K562 (cell line): ENCODE measurements at places on chromosomes 7 and 10. TPM values are rescaled to one million over a fixed set of nuclear protein-coding genes. Genes with fewer than 3 reads are reported as not detected.

NPY4R2 gene
- not detected in 2 replicates for total RNA-seq

LSM5 gene
- 124 and 142 TPM in 2 replicates for total RNA-seq

C7orf33 gene
- not detected in 2 replicates for total RNA-seq

ZNF775 gene
- total RNA-seq = 18.7 and 19.2 TPM in 2 replicates

VPS50 gene
- 21.7 and 24.6 TPM in 2 replicates for total RNA-seq

CYP2C9 gene
- total RNA-seq = 0.22 and 0.27 TPM in 2 replicates

CFAP43 gene
- 0.16 and 0.20 TPM in 2 replicates for total RNA-seq

BTBD16 gene
- total RNA-seq = not detected in 2 replicates

MOSPD3 gene
- 29.0 and 32.1 TPM in 2 replicates for total RNA-seq

PRSS1 gene
- 6.6 and 8.8 TPM in 2 replicates for total RNA-seq

SLC39A12 gene
- total RNA-seq = not detected in 2 replicates

PRLHR gene
- not detected in 2 replicates for total RNA-seq

PIP gene
- not detected in 2 replicates for total RNA-seq

GRCh38 chr7:70736715-70737460 is 395.1 kb upstream of the GALNT17 start:
- no peak for DNase-seq

GRCh38 chr10:121217331-121217730 is 366.2 kb downstream of the WDR11 start:
- DNase-seq = no peak

GRCh38 chr10:74486659-74487058 is 335.6 kb downstream of the ADK start:
- DNase-seq = no peak

DNA sequence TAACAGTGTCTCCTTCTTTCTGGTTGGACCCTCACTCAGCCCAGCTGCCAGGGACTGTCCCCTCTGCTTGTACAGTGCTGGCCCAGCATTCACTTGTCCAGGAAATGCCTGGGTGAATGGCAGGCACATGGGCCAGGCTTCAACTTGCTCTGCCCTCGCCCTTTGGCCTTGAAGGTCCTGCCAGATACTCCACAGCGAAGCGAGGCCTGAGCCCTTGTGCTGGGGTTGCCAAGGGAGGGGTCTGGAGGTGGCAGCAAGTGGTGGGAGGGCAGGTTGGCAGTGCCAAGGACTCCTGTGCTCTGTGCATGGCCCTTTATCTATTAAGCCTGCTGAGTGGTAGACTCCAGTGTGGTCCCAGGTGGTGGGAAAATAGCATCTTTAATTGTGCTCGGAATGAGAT is 75.7 kb downstream of the CDH23 start:
- no peak for DNase-seq

GRCh38 chr7:2525658-2526630 is 6.4 kb downstream of the LFNG start:
- no peak for DNase-seq

GRCh38 chr10:88433565-88434186 is 149.4 kb downstream of the RNLS start:
- DNase-seq = no peak

DNA sequence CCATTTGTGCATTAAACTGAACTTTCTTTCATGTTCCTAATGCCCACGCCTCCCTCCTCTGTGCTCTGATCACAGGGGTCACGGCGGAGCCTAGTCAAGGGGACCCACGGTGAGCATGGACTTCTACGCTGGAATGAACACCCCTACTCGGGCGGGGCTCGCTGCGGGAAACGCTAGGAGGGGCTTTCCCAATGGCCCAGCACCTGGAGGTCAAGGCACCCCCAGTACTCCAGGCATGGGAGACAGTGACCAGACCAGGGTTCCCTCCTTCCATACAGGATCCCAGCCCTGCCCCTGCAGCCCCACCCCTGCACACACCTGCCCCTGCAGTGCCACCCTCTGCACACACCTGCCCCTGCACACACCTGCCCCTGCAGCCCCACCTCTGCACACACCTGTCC is 27.1 kb upstream of the NKX6-2 start:
- DNase-seq = no peak

DNA sequence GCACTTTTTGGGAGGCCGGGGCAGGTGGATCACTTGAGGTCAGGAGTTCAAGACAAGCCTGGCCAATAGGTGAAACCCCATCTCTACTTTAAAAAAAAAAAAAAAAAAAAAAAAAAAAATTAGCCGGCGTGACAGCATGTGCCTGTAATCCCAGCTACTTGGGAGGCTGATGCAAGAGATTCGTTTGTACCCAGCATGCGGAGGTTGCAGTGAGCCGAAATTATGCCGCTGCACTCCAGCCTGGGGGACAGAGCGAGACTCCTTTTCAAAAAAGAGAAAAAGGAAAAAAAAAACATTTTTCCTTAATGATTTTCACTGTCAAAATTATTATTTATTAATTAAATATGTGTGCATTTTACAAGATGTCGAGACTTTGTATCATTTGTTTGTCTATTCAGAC is 253.6 kb downstream of the CNTNAP2 start:
- no peak for DNase-seq

DNA sequence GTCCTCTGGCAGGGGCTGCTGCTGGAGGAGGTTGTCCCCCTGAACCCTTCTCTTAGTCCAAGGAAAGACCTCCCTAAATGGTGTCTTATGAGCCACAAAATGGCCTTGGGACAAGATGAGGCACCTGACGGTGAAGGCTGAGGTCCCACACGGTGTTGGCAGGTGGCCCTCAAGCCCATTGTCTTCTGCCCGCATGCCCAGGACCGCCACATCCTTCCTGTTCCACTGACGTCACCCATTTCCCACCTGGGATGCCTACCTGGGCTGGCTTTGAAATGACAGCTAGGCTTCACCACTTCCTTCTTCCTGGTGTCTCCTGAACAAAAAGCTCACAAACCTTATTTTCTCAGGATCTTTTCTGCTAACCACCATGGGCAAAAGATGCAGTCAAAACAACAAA is 2.1 kb upstream of the DMBT1 start:
- no peak for DNase-seq

DNA sequence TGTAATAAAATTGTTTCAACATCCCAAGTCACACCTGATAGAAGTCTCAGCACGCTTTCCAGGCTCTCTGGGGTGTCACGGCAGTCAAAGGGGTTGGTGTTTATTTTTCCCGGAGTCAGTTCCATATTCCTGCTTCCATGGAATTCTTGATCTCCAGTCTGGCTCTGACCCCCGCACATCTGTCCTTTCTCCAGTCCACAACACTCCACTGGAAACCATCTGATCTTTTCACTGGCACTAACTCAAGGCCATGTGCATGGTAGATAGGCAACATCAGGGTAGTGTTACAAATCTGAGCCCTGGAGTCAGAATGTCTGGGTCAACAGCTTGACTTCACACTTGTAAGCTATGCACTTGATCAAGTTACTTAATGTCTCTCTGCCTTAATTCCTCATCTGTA is 176.2 kb downstream of the WDR11 start:
- no peak for DNase-seq

- DNase-seq = no peak
Observed at GRCh38 chr7:137696988-137697387, 149.8 kb downstream of the DGKI start.

DNA sequence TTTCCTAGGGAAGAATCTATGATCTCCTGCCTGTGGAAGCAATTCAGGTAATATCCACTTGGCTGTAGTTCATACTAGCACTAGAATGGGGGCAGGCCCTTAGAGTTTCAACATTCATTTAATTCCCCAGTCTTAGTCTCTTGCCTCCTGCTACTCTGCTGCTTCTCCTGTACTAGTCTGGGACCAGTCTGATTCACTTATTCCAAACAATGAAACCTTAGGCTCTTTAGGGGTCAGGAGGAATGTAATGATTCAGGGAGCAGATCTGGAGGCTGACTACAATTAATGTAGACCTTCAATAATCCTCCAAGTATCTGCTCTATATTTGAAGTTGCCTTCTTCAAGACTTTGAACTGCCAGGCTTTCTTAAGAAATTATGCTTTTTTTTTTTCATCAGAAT is 101.8 kb downstream of the GNAT3 start:
- DNase-seq = no peak

- DNase-seq = no peak
Observed at GRCh38 chr7:36723291-36723690, 1.0 kb downstream of the AOAH start.

GRCh38 chr7:14834883-14835282 is 67.7 kb downstream of the DGKB start:
- DNase-seq = no peak

DNA sequence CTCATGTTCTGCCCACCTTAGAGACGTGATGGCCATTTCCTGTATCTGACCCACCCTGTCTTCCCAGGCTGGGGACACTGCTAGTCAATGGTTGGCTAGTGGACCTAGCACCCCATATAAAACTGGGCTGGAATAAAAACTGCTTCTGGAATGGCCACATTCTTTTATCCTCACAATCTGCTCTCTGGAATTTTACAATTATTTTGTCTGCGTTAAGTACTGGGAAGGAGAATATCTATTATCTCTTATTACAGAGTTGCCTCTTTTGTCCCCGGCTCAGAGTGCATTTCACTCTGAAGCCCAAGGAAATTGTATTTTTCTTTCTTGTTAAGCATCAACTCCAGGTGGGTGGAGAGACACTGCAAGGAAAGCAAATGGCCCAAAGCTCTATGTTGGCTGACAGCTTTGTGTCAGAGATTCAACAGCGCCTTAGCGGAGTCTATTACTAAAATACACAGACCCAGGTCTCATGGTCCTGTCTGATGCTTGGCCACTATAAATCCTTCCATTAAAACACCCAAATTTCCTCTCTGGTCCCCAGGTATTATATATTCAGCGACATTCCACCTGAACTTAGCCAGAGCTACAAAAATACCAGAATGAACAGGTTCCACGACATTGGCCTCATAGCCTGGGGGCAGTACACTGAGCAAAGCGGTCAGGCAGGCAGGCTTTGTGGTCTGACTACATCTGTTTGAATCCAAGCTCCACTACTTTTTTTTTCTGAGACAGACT is 121.7 kb downstream of the PRPF18 start:
- DNase-seq = no peak

DNA sequence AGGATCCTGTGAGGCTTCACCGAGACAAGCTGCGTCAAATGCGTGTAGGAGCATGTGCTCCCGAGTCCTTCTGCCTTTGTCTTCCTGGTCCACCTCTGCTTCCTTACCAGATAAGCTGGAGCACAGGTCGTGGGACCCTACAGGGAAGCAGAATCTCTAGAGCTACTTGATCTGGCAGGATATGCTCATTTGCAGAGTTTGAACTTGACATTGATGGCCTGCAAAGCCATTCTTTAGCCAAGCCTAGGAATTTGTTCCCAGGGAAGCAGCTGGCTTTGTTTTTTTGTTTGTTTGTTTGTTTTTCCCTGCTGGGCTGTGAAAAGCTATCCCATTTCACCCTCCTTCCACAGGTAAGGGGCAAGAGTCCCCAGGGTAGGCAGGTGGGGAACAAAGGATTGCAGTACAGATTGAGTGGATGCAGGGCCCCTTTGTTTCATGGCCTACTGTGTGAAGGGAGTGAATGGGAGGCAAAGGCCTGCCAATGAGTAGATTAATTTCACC is 200.0 kb upstream of the BMPER start:
- no peak for DNase-seq

DNA sequence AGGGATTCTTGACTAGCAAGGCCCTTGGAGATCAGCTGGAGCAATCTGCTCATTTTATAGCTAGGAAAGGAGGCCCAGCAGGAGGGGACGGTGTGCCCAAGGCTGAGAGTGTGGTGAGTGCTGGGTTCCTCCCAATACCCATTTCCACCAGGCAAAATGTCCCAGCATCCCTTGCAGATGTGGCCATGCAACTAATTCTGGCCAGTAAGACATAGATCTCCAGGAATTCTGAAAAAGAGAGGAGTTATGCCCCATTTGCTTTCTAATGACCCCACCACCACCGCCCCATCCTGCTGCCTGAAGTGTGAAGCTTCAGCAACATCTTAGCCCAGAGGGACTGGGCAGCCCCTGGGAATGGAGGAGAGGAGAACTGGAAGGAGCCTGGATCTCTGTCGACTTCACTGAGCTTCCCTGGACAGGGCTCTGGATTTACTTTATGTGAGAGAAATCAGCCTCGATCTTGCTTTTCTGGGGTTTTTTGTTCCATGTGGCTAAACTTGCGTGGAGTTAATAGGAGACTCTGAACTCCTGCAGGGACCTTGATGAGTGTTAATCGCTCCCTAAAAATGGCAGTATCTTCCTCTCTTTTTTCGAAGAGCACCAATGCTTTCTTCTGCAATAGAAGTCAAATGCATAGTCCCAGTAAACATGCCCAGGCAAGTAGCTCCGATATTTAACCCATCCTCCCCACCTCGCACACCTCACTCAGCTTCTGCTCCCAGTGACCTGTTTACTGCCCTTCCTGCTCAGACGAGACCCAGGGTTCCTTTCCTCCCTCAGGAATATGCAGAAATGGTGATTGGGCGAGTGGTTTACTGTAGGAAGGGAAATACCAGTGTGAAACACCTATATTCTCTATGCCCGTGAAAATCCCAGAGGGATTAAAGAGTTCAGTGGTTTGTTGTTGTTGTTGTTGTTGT is 127.5 kb upstream of the GPR26 start:
- no peak for DNase-seq

DNA sequence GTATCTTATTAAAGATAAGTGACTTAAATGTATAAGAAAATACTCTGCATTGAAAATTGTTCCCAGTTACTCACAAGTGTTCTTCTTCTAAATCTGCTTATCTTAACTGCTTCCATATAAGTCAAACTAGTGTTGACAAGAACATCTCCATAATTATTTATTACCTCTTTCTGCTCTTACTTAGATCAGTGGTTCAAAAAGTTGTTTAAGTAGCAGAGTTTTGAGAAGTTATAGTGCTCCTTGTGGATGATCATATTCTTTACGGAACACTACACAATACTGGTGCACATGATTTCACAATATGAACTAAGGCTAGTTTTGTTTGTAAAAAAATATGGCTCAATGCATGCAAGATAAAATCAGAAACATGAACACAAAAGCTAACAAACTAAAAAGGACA is 168.4 kb downstream of the SEMA3D start:
- DNase-seq = no peak

DNA sequence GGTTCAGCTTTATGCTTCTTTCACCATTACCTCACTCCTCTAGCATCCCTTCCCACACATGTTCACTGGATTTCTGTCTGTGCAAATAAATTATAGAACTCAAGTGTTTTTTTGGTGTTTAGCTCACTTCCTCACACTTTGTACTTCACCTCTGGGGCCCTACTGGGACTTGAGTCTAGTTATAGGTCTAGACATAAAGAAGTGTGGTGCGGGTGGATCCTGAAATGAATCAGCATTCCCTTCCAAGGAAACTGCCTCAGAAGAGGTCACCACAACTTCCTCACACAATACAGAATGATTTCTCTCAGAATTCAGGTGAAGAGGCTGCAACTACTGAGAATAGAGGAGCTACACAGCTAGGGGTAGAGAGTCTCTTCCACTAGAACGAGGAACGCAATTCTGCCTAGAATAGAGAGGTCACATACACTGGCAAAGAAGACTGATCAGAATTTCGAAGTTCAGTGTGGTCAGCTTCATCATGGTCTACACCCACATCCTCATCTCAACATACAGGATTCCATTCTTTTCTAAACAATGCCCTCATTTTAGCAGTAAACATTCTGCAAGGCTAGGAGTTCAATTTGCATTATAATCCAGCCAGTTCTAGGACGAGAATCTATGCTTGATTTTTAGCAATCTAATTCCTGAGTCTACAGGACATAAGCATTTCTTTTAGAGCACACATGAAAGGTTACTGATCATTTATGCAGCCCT is 938.7 kb upstream of the PHF14 start:
- no peak for DNase-seq

- no peak for DNase-seq
Observed at GRCh38 chr10:97058521-97058920, 127.2 kb downstream of the SLIT1 start.

- no peak for DNase-seq
Observed at GRCh38 chr7:24982917-24983316, 2.9 kb upstream of the OSBPL3 start.
